ENCODE measurements at places on chromosomes 12 and 14. TPM values are rescaled to one million over a fixed set of nuclear protein-coding genes. Genes with fewer than 3 reads are reported as not detected.

The LRIG3 gene
- 19.9 TPM for total RNA-seq

The PLA2G1B gene
- not detected for total RNA-seq

The TAS2R46 gene
- 1.6 TPM for total RNA-seq

The TMTC1 gene
- 1.2 TPM for total RNA-seq

The EIF2S3B gene
- total RNA-seq = 2.3 TPM

GRCh38 chr14:23063601-23064000 lies 6.3 kb upstream of the CDH24 start:
- DNase-seq = no peak

DNA sequence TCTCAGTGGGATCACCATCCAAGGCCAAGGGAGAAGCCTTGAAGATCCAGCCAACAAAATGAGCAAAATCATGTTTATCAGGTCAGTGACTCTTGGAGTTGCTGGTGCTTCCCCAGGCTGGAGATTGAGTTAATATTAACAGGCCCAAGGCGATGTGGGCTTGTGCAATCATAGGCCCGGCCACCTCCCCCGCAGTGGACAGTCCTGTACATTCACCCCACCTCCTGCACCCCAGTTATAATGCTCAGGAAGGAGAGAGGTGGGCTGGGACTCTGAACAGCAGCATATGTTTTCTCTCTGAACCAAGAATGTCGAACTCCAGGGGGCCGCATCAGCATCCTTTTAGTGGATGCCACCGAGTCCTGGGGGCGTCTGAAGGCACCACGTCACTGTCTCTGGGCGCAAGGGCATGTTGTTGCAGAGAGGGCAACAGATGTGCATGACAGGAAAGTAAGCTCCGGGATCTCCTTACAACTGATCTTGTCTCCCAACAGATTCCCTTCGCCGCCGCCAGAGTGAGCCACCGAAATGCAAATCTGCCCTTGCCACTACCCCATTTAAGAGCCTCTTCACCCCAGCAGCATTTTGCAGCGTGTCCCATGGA lies 32.2 kb upstream of the SERPINA6 start:
- DNase-seq = no peak

DNA sequence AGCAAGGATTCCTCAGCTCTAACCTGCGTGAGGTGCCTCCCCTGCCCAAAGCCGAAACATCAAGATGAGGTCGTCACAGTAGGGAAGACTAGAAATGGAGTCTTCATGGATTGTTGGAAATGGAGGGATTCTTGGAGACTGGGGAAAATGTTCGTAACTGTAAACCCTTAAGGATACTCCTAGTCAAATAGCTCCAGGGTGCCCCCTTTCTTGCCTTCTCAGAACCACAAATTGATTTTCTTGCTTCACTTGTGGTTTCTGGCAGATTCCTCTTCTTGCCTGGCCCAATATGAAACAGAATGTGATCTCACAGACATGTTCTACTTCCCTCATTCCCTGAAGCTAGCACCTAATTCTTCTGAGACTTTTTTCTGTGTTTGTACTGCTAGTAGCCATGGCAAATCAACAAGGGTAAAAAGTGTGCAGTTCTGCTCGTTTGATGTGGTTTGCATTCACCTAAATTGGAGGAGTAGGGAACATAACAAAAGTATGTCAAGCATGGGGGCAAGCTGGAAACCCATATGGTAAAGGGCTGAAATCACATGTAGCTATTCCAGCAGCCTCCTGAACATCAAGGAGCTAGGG lies 332.0 kb downstream of the PAWR start:
- DNase-seq = no peak

DNA sequence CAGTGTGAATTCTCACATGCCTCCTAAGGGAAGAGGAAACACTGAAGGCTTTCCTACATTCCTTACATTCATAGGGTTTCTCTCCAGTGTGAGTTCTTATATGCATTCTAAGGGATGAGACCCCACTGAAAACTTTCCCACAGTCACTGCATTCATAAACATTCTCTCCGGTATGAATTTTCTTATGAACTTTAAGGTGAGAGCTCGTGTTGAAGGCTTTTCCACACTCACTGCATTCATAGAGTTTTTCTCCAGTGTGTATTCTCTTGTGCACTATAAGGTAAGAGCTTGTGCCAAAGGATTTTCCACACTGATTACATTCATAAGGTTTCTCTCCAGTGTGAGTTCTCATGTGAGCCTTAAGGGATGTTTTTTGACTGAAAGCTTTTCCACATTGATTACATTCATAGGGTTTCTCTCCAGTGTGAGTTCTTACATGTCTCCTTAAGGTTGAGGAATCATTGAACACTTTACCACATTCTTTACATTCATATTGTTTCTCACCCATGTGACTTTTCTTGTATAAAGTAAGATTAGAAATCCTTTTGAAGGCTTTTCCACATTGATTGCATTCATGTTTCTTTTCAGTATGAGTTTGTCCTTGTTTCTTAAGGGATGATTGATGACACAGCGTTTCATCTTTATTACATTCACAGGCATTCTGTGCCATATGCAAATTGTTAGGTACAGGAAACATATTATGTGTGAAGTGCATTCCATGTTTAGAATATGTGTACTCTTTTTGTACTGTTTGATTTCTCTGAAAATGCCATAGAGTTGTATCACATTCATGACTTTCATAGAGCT lies 9.5 kb downstream of the ZNF891 start:
- DNase-seq = no peak

GRCh38 chr12:74641694-74642093 lies 104.1 kb downstream of the ATXN7L3B start:
- DNase-seq = no peak

- DNase-seq = no peak
These were observed 8.4 kb downstream of the HOXC8 start for GRCh38 chr12:54017027-54017788.

GRCh38 chr14:75067212-75067611 lies 2.2 kb upstream of the ZC2HC1C start:
- DNase-seq = no peak
